ENCODE measurements at places on chromosomes 2 and 18.

- DNase-seq, result no peak
Observed at GRCh38 chr2:174749793-174750192, 14.5 kb downstream of the CHRNA1 start.

DNA sequence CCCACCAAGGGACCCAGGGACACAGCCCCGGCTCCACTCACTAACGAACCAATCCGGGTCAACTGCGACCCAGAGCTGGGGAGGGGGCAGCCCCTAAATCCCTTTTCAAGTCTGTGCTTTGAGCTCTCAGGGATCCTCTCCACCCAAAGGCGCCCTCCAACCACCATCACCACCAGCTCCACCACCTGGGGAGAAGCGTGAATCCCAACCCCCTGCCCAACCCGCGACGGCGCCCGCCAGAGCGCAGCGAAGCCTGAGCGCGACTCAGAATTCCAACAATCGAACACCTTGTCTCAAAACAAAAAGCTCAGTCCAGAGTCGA, 497 bp downstream of the DSC3 start:
- DNase-seq, result no peak

GRCh38 chr18:13592246-13592645, 134.1 kb downstream of the FAM210A start:
- no peak for DNase-seq

DNA sequence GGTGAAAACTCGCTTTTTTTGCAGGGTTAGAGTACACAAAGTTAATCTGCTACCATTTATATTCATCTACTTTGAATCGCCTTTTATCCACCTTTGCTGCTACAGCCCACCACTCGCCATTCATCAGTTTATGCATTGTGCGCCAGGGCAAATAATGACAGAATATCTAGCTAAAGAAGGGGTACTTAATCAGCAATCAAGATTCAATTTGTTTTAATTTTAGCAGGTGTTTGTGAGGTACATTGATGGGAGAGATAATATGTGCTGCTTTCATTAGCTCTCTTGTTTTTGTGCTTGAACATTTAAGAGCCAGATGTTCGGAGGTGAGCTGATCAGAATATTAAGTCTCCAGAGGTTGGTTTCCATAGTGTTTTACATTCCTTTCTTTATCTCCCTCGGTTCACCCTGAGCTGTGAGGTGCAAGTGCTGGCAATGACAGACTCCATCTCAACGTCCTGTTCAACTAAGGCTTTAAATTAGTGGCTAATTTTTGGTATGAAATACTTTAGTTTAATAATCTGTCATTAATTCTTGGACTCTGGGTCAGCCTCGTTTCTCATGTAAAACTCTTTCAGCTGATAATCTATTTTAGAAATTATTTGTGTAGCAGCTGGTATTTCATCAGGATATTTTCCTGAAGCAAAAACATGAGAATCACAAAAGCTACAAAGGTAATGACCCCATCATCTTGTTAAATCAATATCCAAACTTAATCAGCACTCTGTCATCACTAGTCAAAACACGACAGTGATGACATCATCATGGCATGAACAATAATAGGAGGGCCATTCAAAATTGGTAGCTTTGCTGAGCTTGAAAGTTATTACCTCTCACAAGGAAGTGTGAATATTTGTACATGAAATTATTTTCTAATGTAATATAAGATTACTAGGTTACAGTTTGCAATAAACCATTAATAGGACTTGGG, 479.9 kb upstream of the FANCL start:
- DNase-seq, result no peak

- DNase-seq, result no peak
Observed at GRCh38 chr2:159362816-159363251, 76.3 kb upstream of the WDSUB1 start.
